ENCODE measurements at places on chromosomes 2 and 18.

DNA sequence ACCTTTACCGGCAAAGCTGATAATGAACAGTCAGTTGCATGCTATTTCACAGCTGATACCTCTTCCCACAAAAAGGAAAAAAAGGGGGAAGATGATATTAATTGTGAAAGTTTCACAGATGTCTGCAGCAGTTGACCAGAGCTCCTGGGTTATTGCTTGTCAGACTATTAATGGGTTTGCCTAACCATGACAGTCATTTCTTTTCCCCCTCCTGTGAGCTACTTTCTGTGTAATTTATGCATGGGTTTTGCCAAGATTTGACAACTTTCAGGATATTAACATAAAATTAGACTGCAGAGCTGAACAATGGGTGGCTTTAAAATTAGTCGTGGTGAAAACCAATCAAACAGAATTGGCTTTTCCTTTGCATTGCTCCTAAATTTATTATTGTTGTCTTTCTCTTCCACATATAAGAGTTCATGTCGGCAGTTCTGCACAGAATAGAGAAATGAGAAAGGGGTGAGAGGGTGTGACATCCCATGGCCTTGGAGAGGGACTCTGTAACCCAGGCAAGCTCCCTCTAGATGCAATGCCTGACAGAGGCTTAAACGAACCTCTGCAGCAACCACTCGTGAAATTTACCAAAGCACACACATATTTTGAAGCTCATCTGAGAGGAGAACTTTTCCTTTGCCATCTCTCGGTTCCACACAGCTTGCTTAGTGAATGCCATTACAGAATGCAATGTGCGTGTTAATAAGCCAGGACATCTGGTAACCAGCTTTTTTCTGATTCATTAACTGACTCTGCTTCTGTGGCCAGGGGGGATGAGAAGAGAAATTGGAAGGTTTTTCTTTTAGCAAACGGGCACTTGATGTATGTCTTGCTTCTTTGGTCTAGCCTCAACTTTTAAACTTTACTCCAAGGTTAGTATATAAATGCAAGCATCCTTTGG is 82.2 kb upstream of the ITGA4 start:
- peak; percentile 68 for DNase-seq

DNA sequence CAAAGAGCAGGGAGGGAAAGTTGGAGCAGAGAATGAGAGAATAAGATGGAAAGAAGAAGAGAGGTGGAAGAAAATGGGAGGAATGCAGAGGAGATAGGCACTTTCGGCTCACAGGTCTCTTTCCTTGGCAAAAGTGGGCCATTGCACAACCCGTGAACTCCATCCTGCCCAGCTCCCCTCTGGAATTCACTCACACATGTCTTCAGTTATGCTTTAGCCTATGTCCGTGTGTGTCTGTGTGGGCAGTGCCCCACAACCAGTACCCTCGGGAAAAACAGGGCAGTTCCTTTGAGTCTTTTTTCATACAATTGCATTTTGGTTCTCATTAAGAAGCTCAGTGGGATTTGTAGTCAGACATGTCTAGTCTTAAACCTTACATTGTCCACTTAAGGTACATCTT is 34.5 kb downstream of the DTNA start:
- DNase-seq, result no peak

DNA sequence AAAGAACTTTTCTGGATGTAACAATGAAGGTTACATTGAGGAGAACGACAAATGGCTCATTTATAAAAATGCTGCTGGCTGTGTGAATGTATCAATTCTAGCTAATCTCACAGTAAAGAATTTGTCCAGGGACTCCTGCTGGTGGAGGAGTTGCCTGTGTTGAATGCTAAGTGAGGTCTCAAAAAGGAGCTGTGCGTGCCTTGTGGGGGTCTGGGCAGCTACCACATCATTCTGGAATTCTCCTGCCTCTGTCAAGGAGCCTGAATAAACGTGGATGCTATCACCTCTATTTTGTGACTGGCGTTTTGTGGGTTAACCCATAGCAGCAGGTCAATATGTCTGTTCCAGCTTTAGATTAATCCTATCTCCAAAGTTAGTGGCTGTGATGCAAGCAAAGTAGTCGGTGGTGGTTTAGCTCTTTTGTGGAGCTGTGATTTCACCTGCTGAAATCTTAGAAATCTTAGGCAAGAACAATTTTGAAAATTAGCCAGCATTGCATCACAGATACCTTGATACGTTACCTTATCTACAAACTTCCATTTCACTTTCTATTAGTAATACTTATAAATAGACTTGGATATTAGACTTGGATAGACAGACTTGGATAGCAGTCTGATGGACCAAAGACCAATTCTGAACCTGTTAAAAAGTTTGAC is 96.8 kb downstream of the MTCL1 start:
- peak; percentile 79 for DNase-seq

- peak; percentile 21 for DNase-seq
Observed at GRCh38 chr2:25697559-25698341, 24.4 kb upstream of the DTNB start.

- peak; percentile 52 for DNase-seq
Observed at GRCh38 chr2:182077023-182077422, 91.4 kb downstream of the PPP1R1C start.

DNA sequence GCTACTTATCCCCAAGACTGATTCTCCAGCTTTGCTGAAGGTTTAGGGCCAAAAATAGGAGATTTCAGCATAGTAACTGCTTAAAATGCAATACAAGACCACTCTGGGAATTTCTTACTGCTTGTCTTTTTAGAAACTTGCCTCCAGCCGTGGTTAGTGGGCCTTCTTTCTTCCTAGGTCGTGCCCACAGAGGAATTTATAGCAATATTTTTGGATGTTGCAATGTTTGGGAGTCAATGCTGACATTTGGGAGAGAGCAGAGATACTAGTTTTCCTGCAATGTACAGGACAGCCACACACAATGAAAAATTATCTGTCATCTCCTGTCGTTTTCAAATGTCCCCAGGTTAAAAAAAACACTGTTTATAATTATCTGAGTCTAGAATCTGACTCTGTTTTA is 25.6 kb upstream of the CERS6 start:
- DNase-seq, result no peak

- no peak for DNase-seq
Observed at GRCh38 chr2:20430461-20431300, 16.2 kb upstream of the RHOB start.

DNA sequence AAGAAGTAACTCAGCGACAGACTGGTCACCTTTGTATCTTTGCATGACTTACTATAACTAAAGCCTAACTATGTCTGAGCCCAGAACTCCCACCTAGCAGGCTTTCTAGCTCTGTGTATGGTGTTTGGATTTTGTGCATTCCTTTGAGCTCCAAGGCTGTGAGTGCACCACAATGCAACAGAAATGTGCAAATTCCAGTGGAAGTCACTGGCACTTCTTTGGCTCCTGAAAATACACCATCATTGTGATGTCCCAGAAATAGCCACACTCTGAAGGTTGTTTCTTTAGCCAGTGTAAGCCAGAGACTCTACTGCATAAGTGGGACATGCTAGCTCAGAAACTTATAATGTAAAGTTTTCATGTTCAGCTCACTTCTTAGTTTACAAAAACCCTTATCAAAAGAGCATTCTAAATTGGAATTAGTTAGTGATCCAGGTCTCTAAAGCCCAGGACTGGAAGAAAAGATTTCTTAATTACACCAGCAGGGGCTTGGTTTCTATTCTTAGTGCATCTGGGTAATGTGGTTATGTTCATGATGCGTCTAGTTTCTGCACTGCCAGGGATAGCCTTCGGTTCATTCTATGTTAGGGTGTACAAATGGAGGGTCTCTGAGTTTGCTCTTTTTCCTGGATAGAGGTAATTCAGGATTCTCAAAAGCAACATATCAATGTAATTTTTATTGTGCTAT is 1239.5 kb upstream of the ZEB2 start:
- DNase-seq, result no peak

DNA sequence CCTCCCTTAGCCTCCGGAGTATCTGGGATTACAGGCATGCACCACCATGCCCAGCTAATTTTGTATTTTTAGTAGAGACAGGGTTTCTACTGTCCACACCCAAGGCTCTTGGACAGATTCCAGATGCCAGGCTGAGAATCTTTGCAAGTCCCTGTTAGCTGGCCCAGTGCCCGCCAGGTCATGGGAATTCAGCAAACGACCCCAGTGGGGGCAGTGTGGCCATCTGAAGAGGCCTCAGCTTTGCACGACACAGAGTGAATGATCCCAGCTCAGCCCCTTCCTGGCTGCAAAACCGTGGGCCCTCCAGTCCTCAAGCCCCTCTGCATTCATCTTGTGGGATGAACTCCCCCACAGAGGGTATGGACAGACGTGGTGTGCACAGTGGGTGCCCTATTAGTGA is 179.5 kb upstream of the ID2 start:
- DNase-seq, result no peak

DNA sequence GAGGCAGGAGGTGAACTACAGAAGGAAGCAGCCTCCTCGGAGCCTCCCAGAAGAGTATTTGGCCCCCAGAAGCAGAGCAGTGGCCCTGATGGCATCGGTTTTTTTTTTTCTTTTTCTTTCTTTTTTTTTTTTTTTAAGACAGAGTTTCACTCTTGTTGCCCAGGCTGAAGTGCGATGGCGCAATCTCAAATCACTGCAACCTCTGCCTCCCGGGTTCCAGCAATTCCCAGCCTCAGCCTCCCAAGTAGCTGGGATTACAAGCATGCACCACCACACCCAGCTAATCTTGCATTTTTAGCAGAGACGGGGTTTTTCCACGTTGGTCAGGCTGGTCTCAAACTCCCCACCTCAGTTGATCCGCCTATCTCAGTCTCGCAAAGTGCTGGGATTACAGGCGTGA is 34.8 kb upstream of the NCKAP5 start:
- DNase-seq, result no peak

GRCh38 chr2:212610872-212611425 is 72.3 kb upstream of the ERBB4 start:
- DNase-seq, result no peak

DNA sequence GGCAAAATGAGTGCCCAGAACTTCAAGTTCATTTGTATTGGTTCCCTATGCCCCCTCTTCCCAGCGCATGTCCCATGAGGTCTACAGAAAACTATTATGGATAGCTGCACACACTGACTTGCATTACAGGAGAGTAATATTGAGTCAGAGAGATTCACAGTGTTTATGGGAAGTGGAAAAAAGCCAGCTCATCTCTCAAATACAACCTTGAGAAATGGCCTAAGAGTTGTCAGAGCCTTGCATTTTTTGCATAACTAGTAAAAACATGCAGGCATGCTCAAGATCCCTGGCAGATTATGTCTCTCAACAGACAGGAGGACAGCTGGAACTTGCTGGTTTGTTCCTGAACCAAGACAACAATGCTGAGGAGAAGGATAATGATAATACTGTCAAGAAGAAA is 1292.8 kb downstream of the DSC3 start:
- DNase-seq, result no peak

DNA sequence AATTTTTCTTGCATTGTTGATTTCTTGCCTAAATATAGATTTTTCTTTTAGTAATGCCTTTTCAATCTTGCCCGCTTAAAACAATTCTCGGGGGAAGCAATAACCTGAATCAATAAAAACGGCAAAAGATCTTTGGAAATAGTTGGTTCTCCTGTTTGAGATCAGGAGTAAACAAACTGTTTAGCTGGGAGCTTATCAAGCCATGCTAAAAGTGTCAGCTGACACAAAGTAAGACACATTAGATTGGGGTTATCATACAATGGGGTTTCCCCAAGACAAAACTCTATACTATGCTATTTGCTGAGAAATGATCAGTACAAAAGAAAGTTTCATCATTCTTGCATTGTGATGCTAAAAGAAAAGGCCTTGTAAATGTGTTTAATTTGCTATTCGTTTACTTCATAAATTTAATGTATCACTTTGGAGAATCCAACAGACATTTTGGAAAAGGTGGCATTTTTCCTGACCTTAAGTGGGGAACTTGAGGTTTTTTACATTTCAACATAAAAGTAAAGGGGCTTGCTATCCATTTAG is 46.5 kb downstream of the ATIC start:
- no peak for DNase-seq

- peak; percentile 64 for DNase-seq
Observed at GRCh38 chr2:164430166-164430783, 191.0 kb downstream of the GRB14 start.

- DNase-seq, result peak; percentile 87
Observed at GRCh38 chr2:227456772-227457171, 15.2 kb upstream of the AGFG1 start.

All from fibroblast of lung (primary cell).